Suprapubic skin (tissue), 4 donors: ENCODE measurements at places on chromosomes 1 and 21. TPM values are rescaled to one million over a fixed set of nuclear protein-coding genes. Genes with fewer than 3 reads are reported as not detected.
A peak's percentile ranks its signal among the peaks of the same experiment; 100 is the strongest.

The RPTN gene
- 25.6 TPM for total RNA-seq

GRCh38 chr1:164569866-164570265 is 10.9 kb downstream of the PBX1 start:
- no peak for DNase-seq

GRCh38 chr1:88618331-88618730 is 65.7 kb upstream of the PKN2 start:
- no peak for DNase-seq

DNA sequence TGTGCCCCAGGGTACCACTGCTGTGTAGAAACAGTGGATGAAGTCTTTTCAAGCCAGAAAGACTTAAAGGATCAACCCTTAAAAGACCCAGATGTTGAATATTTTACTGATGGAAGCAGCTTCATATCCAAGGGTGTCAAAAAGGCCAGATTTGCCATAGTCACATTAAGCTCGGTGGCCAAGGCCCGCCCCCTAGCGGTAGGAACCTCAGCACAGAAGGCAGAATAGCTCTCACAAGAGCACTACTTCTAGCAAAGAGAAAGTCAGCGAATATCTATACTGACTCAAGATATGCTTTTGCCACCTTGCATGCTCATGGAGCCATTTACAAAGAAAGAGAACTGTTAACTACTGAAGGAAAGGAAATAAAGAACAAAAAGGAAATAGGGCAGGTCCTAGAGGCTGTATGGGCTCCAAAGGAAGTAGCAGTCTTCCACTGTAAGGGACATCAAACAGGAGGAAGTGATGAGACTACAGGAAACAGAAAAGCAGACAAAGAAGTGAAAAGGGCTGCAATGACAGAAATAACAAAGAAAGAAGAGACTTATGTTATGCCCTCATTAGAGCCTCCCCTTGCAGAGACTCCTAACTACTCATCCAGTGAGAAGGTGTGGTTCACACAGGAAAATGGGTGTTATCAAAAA is 90.5 kb downstream of the LIPI start:
- DNase-seq, result no peak

- DNase-seq, result peak; percentile 81
Measured at GRCh38 chr1:59146651-59147358, 150.1 kb upstream of the FGGY start.

GRCh38 chr1:179121159-179121938 is 39.5 kb downstream of the TOR3A start:
- no peak for DNase-seq

- no peak for DNase-seq
Measured at GRCh38 chr1:97680470-97680869, 240.4 kb downstream of the DPYD start.

- DNase-seq, result no peak
Measured at GRCh38 chr1:2495026-2495425, 18.9 kb downstream of the PLCH2 start.

DNA sequence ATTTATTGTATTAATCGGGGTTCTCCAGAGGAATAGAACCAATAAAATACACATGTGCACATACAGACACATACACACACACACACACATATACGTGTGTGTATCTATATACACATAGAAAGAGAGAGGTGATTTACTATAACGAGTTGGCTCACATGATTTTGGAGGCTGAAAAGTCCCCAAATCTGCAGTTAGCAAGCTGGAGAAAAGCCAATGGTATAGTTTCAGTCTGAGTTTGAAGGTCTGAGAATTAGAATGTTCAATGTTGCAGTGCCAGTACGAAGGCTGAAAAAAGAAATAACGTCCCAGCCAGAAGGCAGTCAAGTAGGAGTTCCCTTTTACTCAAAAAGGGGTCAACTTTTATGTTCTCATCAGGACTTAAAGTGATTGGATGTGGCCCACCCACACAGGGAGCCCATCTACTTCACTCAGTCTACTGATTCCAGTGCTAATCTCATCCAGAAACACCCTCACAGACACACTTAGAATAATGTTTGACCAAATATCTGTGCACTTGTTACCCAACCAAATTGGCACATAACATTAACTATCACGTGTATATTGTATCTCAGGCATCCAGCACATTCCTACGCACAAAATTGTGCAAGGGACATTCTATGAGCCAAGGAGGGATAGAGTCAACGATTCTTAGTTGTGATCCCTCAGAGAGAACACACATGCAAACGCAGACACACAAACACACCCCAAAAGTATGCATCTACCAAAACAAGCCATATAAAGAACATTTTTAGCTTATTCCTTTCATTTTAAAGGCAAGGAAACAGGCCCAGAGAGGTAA is 195.5 kb upstream of the DUSP10 start:
- DNase-seq, result no peak

DNA sequence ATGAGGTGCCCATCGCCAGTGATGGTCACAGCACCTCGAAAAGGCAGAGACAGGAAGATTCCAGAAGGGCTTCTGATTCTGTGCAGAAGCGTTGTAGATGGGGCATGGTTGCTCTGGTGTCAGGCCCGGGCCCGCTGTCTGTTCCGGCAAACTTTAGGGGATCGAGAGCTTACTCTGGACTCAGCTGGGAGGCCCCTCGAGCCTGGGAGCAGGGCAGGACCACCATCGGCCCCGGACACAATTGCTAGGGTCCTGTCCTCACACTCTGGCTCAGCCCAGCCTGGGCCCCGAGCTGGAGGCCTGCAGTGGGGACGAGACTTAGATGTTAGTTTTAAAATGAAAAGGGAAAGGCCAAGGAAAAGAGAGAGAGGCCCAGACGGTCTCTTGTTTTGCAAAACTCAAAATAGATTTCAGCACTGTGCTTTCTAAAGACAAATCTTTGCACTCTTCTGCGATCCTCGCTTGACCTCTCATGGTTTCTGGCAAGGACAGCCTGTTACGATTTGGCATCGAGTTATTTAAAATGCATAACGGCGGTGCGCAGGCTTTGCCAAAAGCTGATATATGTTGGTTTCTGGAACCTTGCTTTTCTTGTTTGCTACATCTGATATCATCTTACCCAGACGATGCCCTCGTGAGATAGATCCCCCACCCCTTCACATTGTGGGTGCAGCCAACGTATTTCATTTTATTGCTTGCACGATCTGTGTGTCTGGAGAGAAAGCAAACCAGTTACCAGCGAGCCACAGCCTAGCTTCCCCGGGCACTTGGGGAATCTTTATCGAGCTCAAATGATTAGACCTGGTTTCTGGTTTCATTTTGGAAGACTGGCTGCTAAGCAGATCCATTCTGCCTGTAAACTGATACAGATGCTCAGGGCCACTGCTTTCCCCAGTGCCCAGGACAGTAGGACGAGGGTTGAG is 58.0 kb downstream of the PRDM16 start:
- no peak for DNase-seq

DNA sequence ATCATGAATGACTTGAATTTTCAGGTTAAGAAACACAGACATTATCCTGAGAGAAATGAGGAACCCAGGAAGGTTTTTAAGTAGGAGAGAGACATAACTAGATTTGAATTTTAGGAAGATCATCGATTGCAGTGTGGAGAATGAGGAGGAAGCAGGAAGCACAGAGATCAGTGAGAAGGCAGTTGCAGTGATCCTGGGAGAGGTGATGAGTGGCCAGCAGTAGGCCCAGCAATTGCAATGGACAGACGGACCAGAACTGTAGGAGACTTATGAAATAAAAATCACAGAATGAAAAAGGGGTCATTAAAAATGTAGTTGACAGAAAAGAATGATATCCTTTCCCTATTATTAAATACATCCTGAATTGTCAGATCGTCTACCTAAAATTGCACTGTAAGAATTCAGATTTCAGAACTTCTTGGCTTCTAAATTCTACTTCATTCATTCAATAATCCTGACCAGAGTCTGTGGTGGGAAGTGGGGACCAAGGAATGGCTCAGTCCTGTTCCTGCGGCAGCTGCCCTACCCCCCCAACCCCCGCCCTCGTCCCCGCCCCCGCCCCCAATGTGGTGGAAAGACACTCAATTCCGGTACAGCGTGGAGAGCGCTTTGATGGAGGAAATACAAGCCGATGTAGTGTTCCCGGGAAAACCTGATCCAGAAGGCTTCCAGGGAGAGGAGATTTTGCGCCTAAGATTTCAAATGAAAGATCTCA is 35.1 kb downstream of the SLC2A1 start:
- peak; percentile 32 for DNase-seq

- DNase-seq, result no peak
Measured at GRCh38 chr21:45200581-45201296, 87.0 kb downstream of the POFUT2 start.

The SLC6A9 gene
- 74.6 TPM for total RNA-seq

The AMY1B gene
- total RNA-seq, result not detected
